ENCODE measurements at places on chromosomes 7 and 10.

DNA sequence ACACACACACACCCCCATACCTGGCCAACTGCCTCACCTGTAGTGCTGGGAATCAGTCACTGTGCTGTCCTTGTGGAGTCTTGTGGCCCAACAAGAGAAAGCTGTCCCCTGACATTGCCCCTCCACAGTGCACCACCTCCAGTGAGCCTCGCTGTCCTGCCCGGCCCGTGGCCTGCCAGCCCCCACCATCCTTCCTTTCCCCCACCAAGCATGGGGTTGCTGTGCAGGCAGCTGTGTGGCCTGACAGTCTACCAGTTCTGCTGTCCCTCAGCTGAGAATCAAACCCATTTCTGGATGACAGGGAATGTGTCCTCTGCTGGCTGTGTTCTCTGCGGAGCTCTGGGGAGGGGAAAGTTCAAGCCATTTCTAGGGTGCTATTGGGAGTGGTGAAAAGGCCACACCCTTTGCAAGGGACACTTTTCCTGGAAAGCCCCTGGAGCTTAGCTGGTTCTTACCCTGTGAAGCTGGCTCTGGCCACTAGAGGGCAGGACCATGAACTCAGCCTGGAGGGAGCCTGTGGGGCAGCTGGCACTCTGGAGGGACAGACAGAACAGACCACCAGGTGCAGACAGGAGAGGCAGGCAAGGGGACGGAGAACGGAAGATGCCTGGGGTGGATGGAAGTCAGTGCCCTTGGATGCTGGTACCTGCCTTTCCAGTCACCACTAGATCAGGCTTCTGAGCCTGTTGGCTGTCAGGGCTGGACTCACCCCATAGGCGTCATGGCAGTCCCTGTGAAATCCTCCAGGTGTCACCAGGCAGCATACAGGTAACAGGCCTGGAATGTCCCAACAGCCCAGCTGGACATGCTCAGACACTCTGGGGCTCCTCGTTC is 10.5 kb upstream of the MTPAP start:
- DNase-seq, result no peak

DNA sequence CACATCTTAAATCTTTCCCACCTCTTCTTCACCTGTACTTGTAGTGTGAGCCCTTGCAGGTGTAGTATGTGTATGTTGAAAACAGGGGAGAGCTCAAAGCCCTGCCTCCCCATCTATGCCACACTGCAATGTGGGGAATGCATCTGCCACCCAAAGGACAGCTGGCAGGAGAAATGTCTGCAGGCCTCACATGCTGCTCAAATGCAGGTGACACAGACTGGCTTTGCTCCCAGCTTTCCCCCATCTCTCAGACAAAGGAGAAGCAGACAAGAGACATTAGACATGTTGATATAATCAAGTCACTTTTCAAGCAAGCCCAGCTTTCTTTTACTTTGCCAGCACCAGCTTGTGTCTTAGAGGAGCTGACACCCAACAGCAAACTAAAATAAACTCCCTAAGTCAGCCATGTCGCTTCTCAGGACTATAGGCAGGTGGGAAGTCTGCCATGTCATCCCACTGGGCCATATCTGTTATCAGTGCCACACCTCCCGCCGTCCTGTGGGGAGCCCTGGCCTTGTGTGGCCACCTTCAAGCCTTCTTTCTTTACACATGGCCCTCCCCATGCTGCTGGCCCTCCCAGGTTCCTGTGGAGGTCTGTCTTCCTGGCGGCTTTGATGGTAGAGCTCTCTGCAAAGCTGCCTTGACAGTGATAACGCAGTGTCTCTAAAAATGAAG is 102.1 kb downstream of the CXCL12 start:
- DNase-seq, result no peak

DNA sequence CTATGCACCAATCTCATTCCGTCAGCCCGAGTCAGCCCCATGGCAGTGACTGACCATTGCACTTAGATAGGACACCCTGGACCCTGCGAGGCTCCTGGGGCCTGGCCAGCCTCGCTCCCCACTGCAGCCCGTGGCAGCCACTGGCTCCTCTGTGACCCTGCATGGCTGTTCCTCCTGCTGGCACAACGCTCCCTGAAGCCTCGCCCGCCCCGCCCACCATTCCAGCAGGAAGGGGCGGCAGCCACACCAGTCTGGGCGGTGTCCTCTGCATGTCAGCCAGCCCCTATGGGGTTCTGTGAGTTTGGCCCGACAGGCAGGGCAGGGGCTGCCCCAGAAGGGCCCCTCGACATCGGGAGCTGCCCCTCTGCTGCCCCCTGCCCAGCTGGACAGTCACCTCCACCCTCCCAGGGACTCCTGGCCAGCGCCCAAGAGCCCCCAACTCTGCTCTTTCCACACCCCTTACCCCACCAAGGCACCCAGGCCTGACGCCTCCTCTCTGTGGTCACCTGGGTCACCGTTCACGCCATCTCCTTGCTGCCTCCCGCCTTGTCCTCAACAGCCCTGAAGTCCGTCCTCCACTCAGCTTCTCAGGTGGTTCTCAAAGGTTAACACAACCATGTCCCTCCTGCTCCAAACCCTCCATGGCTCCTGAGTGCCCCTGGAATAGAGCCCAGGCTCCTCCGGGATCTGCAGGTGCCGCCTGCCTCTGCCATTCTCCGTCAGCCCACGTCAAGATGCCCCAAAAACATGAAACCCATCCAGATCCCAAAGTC is 103.5 kb downstream of the MICALL2 start:
- no peak for DNase-seq

GRCh38 chr7:2629746-2630681 is 1.8 kb upstream of the TTYH3 start:
- no peak for DNase-seq

DNA sequence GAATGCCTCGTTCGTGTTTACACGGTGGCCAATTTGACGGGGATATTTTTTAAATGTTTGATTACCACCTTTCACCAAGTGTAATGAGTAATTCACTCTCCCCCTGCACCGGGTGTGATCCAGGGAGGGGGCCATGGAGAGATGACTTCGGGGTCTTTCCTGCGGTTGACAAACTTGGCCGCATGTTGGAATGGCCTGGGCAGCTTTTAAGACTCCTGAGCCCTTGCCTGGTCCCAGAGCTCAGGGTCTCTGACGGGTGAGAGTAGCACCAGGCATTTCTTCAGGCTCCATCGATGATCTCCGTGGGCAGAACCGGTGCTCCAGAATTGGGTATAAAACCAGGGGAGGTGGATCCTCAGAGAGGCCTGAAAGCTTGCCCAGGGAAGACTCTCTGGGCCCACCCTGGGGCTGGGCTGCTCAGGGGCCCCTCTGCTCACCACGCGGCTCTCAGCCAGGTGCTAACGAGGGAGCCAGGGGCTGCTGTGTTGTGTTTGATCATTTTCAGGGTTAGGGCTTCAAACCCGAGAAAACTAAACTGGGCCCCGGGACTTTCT is 882 bp downstream of the ZNF282 start:
- no peak for DNase-seq

DNA sequence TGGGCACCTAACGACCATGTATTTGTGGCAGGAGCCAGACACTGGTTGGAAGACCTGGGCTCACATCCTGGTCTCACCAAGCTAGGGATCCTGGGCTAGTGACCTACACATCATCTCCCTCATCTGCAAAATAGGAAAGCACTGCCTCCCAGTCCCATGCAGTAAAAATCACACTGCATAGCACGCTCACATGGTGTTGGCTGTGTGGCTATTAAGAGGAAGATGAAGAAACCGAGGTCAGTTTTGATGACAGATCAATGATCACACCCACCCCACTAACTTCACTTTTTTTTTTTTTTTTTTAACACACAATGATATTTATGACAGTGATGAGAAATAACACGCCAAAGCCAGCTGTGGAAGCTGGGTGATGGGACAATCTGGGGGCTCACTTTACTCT is 146.5 kb downstream of the RNF216 start:
- no peak for DNase-seq

- no peak for DNase-seq
These were observed 277.9 kb downstream of the HPSE2 start for GRCh38 chr10:98957801-98958200.

- DNase-seq, result no peak
These were observed 90.8 kb downstream of the NRF1 start for GRCh38 chr7:129702316-129702715.

DNA sequence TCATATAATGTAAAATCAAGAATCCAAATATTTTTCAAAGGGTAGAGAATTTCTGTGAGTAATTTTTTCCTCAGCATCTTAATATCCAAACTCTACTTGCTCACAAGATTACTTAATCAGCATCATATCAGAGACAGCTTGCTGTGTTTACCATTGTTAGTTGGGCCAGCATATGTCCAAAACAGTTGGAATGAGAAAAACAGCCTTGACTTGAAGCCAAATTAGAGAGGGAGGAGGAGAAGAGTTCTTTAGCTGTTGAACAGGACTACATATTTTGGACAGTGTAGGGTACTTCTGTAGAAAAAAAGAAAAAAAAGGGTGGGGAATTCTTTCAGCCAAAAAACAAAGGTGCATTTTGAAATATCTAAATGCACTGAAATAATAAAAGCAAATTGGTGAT is 69.8 kb downstream of the HDAC9 start:
- no peak for DNase-seq

- no peak for DNase-seq
These were observed 51.3 kb downstream of the AOC1 start for GRCh38 chr7:150903606-150904005.

DNA sequence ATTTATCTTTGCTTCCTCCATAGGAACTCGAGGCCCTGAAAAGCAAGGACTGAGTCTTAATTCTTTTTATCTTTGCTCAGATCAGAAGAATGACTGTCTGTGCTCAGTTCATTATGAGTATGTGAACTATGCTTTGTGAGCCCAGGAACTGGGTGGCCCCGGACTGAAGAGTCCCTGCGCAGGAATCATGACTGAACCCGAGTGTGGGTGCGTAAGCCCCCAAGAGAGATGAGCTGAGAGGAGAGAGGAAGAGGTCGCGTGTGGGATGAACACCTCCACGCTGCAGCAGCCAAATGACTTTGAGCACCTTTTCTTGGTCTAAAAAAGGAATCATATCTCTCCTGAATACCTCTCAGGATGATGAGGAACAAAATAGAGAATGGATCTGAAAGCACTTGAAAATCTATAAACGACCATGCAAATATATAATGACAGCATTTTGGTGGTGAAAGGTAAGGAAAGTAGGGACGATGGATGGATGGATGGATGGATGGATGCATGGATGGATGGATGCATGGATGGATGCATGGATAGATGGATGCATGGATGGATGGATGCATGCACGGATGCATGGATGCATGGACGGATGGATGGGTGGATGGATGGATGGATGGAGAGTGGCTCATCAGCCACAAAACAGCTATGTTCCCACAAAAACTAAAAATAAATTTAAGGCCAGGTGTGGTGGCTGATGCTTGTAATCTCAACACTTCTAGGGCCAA is 19.8 kb downstream of the FAM171A1 start:
- no peak for DNase-seq

DNA sequence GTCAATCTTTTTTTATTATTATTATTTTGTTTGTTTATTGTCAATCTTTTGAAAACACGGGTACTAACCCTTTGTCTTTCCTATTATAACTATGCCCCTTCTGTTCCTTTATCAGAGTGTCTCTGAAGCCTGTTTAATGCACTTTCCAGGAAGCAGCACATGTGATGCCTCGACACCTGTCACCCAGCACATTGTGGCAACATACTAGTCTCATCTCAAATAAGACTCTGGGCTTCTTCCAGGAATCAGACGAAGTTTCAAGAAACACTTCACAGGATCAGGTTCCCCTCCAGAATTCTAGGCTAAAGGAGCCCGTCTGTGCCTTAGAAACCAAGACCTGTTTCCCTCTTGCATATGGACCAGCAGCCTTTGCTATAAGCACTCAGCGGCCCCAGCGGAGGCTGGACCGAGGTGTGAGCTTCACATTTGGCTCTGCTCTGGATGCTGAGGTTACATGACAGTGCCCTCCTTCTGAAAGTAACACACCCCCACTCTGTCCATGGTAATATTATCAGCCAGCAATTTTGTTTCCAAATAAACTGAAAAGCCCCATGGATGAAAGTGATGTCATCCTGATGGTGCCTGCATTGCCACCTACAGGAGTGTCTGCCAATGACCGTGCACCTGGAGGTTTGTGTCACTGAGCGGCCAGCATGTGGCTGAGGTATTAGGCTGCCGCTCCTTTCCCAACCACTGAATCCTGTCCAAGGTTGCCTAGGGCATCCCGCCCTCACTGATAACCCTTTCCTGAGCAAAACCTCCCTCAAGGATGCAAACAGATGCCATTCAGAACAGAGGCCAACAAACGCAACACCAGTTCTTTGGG is 38.1 kb downstream of the MKI67 start:
- no peak for DNase-seq

DNA sequence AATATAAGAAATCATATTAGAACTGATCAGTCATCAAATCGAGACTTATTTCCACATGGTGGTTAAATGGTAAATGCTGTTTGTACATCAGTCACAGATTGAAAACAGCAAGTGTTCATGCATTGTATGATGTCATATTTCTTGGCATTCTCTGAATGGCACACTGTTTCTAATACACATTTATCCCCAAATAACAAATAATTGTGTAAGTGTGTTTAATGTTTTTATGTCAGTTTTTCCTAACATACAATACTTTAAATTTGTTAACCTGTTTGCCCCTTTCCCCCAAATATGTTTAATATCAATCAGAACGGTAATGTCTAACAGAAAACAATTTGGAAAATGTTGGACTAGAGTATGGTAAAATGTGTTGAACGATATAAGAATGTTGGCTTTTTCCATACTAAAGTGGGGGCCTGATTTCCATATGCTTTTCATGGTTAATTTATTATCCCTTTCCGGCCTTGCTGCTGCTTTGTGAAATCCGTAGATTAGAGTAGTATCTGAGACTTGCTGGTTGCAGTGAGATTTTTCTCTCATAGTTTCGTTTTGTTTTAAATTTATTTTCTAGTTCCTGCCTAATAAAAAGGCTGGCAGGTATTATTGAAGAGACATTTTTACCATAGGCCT is 23.7 kb downstream of the RAB18 start:
- no peak for DNase-seq

GRCh38 chr7:104943502-104944343 is 70.3 kb upstream of the KMT2E start:
- DNase-seq, result no peak

DNA sequence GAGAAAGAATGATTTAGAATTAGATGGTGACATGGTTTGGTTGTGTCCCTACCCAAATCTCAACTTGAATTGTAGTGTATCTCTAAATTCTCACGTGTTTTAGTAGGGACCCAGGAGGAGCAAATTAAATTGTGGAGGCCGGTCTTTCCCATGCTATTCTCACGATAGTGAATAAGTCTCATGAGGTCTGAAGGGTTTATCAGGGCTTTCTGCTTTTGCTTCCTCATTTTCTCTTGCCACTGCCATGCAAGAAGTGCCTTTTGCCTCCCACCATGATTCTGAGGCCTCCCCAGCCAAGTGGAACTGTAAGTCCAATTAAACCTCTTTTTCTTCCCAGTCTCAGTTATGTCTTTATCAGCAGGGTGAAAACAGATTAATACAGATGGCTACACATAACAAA is 167.4 kb upstream of the SVIL start:
- no peak for DNase-seq

DNA sequence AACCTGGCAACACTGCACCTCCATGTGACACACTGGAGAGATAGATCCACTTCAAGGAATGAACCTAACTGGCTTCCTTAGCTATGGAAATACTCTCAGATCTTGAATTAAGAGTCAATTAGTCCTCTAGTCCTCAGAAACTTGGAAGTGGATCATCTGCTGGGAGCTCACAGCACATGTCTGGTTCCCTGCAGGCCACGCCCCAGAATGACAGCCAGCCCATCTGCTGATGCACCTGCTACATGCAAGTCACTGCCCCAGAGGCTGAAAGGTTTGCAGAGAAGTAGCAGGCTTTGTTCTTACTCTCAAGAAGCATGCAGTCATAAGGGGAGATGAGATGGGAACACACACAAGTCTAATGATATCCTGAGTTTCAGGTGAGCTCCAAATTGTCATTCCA is 275.9 kb downstream of the SKAP2 start:
- DNase-seq, result no peak

GRCh38 chr7:80288175-80289122 is 153.8 kb downstream of the GNAI1 start:
- DNase-seq, result no peak

Measured in AG09319 (cell line).